RPMI7951 (cell line): ENCODE measurements at places on chromosomes 3 and 15. TPM values are rescaled to one million over a fixed set of nuclear protein-coding genes. Genes with fewer than 3 reads are reported as not detected.

XYLB gene
- total RNA-seq, result 7.1 and 7.3 TPM in 2 replicates

SYNPR gene
- not detected in 2 replicates for total RNA-seq

PLSCR2 gene
- total RNA-seq, result not detected in 2 replicates

ARHGAP11A gene
- total RNA-seq, result 73.0 and 92.2 TPM in 2 replicates

UTS2B gene
- 0.59 TPM in 1 of 2 replicates, not detected in the other for total RNA-seq

A4GNT gene
- total RNA-seq, result not detected in 2 replicates

CORO2B gene
- 5.6 and 5.9 TPM in 2 replicates for total RNA-seq

PRR20G gene
- not detected in 2 replicates for total RNA-seq

SNRPN gene
- 79.4 and 81.6 TPM in 2 replicates for total RNA-seq

SLC22A13 gene
- 0.29 TPM in 1 of 2 replicates, not detected in the other for total RNA-seq

NMNAT3 gene
- 0.29 and 1.9 TPM in 2 replicates for total RNA-seq

CYP11A1 gene
- total RNA-seq, result not detected in 2 replicates
